ENCODE measurements at places on chromosomes 3 and 15. TPM values are rescaled to one million over a fixed set of nuclear protein-coding genes. Genes with fewer than 3 reads are reported as not detected.

DNA sequence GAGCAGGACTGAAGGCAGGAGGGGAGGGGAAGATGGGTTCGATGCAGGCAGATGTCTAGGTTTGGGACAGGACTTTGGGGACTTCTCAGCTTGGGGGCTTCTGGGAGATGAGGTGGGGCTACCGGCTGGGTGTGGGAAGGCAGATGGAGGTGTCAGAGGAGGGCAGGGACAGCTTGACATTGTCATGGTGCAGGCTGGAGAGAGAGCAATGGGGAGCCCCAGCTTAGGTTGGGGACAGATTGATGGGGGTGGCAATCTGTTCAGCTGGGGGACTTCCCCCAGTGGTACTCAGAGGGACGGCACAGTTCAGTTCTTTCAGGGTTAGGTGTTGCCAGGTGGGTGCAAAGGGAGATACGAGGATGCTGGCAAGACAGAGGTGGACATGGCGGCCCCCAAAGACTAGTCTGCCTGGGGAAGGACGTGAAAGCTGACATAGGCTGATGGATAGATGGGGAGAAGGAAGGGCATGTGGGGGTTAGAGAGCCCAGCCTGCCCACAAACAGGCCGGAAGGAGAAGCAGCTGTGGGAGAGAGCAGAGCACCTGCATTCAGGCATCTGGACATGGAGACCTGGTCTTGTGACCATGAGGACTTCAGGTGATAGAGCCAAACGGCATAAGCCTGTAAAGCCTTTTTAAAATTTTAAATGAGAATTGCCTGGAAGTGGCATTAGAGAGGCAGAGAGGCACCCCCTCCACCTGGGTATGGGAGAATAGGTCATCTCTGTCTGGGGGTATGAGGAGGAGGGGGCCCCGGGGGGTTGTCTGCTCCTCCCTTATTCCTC, 21.1 kb downstream of the ACAA1 start:
- peaks cover 10% of the 10 kb centered on the region for H3K36me3 ChIP-seq
- peaks cover 11% of the 10 kb centered on the region for H3K4me1 ChIP-seq
- H3K4me3 ChIP-seq, result no peak overlapping the region
- DNase-seq, result no peak
- no peaks in the 10 kb centered on the region for H3K27me3 ChIP-seq

Gene DNAJA4
- total RNA-seq, result 115 TPM

DNA sequence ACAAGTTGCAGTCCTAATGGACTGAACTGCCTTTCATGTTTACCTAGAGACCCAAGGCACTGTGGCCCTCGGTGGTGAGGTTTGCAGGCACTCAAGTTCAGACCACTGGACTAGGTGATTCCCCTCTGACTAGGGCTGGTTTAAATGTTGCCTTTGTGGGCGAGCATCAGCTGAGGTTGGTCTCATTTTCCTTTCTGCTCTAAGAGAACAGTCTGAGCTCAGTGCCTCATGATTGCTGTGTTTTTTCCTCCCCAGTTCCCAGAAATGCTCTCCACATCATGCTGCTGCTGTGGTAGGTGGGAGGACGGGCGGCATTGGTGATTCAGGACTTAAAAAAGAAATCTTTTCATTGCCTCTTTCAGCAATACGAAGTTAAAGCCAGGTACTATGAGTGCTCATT, 237.2 kb downstream of the MBNL1 start:
- no peaks in the 10 kb centered on the region for H3K36me3 ChIP-seq
- DNase-seq, result no peak
- no peak overlapping the region for H3K27ac ChIP-seq
- H3K4me1 ChIP-seq, result peaks cover 9% of the 10 kb centered on the region
- H3K4me3 ChIP-seq, result no peak overlapping the region

Gene PROS1
- total RNA-seq, result 48.3 TPM

Gene ALPK3
- total RNA-seq, result 181 TPM
